ENCODE measurements at places on chromosomes 4 and X.

GRCh38 chr4:59223292-59223941 is 1976.7 kb upstream of the ADGRL3 start:
- no peak for DNase-seq

GRCh38 chr4:102807345-102807744 is 20.0 kb downstream of the UBE2D3 start:
- DNase-seq: no peak

DNA sequence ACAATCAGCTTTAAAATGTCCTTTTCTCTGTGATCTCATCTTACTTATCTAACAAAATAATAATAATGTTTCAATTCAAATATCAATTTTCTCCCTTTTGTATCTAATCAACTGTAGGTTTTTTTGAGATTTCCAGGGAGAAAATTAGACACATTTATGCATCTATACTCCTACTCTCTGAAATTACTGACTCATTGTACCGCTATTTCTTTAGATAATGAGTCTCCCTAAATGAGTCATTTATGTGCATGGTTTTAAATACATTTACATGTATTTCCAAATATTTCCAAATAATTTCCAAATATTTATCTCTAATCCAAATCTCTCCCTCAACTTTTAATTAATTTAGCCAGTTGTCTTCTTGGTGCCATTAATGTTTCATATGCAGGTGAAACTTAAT is 621.0 kb downstream of the TECRL start:
- no peak for DNase-seq

GRCh38 chr4:172660251-172660650 is 508.4 kb upstream of the GALNT7 start:
- no peak for DNase-seq

DNA sequence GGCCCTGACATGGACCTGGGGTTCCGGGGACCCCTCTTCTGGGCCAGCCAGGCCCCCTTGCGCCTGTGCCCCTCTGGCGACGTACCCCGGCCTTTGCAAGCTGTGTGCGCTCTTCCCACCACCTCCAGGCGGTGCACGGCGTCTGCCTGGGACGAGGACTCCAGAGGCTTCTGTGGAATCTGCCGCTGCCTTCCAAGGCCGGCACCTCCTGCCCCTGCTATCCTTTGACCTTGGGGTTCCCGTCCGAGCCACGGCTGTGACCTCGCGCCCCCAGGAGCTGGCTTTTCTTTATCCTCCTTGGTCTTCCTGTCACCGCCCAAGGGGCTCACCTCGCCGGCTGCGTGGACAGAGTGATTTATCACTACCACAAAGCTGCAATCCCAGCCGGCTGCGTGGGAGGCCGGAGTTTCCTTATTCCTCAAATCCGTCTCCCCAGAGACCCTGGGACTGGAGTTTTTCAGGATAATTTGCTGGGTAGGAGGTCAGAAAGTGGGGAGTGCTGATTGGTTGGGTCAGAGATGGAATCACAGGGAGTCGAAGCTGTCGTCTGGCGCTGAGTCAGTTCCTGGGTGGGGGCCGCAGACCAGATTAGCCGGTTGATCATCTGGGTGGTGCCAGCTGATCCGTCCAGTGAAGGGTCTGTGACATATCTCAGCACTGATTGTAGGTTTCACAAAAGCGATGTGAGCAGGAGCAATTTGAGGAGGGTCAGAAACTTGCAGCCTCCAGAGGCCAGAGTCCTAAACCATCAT is 19.8 kb upstream of the PLCXD1 start:
- DNase-seq: no peak
